ENCODE measurements at places on chromosomes 6 and 20.
A peak's percentile ranks its signal among the peaks of the same experiment; 100 is the strongest.

- DNase-seq = no peak
Measured at GRCh38 chr6:77034161-77034560, 429.1 kb downstream of the HTR1B start.

DNA sequence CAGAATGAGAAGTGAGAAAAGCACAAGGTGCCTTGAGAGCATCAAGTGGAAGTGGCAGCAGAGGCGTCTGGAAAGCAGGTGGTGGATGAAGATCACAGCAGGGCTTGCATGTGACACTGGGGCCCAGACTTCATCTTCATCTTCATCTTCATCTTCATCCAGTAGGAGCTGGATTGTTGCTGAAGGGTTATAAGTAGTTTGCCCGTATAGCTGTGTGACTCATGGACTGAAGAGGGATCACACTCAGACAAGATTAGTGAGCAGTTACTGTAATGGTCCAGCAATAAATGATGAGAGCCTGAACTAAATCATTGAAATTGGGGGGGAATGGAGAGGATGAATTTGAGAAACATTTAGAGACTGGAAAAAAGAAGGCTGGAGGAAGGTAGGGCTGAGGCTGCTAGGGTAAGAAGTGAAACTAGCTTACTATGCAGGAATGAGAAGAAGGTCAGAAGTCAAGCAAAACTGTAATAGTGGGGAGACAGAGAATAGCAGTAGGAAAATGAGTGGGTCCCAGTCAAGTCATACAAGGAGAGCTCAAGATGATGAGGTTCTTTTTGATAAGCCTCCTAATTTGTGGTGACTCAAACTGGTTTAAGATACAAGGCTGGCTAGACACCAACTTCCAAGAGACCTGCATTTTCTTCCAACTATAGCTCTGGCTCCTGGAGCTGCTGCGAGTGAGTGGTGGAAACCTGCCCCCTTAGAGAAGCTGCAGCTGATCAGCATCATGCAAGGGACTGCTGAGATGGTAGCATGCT lies 92.3 kb upstream of the BEND6 start:
- no peak for DNase-seq

DNA sequence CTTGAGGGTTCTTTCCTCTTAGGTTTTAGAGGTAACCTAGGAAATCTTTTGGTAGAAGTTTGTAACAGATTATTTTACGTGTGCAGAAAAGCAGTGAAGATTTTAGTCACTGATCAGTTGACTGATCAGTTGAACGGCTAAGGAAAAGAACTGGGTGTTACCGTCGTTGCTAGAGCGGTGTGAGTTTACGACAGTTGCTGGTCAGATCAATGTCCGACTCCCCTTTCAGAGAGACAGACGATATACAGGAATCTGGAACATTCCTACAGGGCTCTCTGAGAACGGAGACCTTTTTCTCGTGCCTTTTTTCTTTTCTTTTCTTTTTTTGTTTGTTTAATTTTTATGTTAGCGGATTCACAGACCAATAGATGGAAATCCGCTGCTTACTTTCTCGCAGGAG lies 132.1 kb upstream of the ZNF184 start:
- no peak for DNase-seq

- DNase-seq = no peak
Measured at GRCh38 chr6:36489426-36489825, 46.6 kb downstream of the KCTD20 start.

DNA sequence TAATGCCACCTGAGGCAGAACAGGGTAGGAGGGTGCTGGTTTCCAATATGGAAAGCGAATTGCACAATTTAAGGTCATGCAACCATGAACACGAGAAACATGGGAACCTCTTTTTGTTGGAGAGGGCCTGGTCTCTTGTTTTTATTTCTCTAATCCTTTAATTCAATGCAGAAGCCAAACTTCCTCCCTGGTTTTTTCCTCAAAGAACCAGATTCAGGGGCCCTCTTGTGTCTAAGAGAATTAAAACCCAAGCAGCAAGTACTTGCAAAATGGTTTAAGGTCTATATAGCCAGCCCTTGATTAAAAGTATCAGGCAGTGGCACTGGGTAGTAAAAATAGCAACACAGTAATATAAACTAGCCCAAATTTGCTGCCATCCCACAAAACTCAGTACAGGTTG lies 19.5 kb downstream of the GSTA4 start:
- no peak for DNase-seq

- no peak for DNase-seq
Measured at GRCh38 chr20:19456595-19457395, 244.4 kb downstream of the SLC24A3 start.

GRCh38 chr20:63573647-63574131 lies 350 bp downstream of the HELZ2 start:
- no peak for DNase-seq

GRCh38 chr6:157758516-157759023 lies 64.5 kb upstream of the SNX9 start:
- DNase-seq = no peak

GRCh38 chr6:21348504-21349195 lies 244.9 kb upstream of the SOX4 start:
- DNase-seq = no peak

- peak; percentile 33 for DNase-seq
Measured at GRCh38 chr20:6746901-6747609, 20.4 kb upstream of the BMP2 start.

- no peak for DNase-seq
Measured at GRCh38 chr6:133697666-133698065, 191.2 kb upstream of the TCF21 start.

DNA sequence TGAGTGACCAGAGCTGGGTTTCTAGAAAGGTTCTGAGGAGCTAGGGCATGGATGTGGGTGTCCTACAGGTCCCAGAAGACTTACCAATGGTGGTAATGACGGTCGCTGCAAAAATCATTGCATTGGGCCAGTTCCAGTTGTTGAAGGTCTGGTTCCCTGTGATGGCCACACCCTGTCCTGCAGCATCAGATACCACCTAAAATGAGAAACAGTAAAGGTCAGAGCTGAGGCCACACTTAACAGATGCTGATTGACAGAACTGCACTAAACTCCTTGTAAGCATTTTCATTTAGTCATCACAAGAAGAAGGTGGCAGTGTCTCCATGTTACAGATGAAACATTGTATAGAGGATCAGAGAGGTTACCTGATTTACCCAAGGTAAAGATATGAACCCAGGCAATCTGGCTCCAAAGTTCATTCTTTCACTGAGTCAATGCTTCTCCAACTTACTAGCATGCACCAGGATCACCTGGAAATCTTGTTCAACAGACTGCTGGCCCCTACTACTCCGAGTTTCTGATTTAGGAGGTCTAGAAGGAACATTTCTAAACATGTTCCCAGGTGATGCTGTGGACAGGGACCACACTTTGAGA lies 33.4 kb downstream of the KCNK5 start:
- no peak for DNase-seq

DNA sequence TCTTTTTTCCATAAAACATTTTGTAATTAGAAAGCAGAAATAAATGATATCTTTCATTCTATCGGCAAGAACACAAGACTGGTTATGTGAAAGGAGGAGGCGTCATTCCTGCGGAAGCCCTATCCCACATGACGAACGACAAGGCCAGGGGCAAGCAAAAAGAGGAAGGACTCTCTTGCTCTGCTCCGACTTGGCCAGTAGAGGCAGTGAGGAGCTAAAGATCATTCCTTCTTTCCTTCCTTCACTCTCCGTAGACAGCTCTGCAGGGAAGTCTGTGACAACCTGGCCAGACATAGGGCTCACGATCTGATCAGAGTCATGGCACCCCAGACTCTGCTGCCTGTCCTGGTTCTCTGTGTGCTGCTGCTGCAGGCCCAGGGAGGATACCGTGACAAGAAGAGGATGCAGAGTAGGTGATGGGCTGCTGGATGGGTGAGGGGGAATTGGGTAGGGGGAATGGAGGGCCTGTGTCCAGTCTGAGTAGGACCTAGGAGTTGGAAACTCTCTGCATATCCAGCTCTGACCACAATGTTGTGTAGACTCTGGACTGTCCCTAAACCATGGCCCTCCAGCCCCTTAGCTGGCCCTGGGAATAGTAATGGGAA lies at the start of gene WFDC10A:
TSS of gene WFDC10A (plus strand) at position 244 of the 605 bp plus-strand sequence. CDS start at position 319, 75 bp downstream.
- peak; percentile 4 for DNase-seq

- DNase-seq = no peak
Measured at GRCh38 chr6:158377860-158378259, 65.6 kb downstream of the TULP4 start.

DNA sequence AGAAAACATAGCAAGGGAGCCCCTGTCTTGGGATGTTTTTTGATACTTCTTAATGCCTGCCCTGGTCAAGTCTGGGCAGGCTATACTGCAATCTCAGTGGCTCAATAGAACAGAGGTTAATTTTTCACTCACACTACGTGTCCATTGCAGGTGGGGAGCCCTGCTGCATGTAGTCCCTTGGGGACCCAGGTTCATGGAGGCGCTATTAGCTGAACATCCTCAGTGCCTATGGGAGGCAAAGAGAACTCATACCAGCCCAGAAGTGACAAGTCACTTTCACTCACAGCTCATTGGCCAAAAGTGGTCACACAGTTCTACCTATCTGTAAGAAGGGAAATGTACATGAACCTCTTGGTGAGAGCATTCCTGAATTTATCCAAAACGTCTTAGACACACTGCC lies 23.2 kb downstream of the CGA start:
- DNase-seq = no peak

- no peak for DNase-seq
Measured at GRCh38 chr6:129617986-129618385, 92.0 kb downstream of the ARHGAP18 start.

GRCh38 chr6:149334201-149334600 lies 16.7 kb downstream of the TAB2 start:
- no peak for DNase-seq

DNA sequence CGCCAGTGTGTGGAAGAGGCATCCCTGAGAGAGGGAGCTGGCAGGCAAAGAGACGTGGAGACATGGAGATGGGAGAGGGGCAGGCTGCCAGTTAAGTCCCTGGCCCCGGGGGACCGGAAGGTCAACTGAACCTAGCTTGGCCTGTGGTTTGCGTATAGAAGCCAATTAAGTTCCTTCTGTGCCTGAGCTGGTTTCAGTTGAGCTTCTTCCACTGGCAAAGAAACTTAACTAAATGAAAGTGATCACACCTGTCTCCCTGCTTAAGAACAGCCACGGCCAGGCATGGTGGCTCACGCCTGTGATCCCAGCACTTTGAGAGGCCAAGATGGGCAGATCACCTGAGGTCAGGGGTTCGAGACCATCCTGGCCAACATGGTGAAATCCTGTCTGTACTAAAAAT lies 26.7 kb upstream of the NNAT start:
- DNase-seq = no peak

DNA sequence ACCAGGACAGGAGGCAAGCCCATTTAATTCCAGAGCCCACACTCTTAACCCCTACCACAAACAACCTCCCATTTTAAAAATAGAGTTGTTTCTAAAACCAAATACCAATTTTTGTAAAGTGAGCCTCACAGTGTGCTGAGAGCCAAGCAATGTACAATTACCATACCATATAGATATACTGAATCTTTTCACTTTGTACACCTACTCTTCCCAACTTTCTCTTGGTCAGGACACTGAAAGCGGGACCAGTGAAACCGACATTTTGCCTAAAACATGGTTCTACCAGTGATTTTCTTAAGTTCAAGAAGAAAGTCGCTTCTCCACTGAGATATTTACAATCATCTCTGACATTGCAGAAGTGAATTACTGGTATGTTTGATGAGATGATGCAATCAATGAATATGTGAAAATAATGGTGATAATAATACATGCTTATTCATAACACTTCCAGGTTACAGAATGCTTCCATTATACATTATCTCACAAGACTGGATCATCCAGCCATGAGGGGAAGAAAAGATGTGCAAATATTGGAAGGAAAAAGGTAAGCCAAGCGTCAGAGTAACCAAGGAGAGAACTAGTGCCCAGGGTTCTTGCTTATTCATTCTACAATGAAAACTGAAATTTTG lies 74.1 kb downstream of the HIVEP2 start:
- no peak for DNase-seq

GRCh38 chr6:45808042-45808645 lies 207.5 kb downstream of the CLIC5 start:
- DNase-seq = no peak

DNA sequence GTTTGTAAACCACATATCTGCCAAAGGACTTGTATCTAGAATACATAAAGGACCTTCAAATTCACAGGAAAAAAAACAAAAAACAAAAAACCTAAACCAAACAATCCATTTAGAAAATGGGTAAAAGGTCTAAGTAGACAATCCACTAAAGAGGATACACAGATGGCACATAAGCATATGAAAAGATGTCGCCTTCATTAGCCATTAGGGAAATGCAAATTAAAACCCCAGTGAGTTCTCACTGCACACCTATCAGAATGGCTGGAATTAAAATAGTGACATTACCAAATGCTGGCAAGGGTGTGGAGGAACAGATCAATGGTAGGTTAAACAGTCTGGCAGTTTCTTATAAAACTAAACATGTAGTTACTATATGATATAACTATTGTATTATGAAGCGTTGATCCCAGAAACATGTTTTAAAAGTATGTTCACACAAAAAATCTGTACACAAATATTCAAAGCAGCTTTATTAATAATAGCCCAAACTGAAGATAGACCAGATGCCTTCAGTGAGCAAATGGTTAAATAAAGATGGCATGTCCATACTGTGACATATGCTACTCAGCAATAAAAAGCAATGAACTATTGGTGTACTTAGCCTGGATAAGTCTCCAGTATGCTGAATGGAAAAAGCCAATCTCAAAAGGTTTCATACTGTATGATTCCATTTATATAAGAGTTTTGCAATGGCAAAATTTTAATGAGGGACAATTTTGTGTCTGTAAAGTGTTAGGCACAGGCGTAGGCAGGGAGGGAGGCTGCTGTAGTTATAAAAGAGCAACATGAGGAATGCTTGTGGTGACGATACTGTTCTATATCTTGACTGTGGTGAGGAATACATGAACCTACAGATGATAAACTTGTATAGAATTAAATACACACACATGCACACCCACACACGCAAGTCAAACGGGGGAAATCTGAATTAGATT lies 43.9 kb downstream of the PLCB1 start:
- DNase-seq = no peak

GRCh38 chr6:3286641-3287171 lies 28.0 kb downstream of the PSMG4 start:
- no peak for DNase-seq

GRCh38 chr6:158467923-158468322 lies 92.0 kb upstream of the TMEM181 start:
- no peak for DNase-seq

GRCh38 chr6:81696524-81696923 lies 56.0 kb downstream of the TENT5A start:
- no peak for DNase-seq

- no peak for DNase-seq
Measured at GRCh38 chr6:148147463-148147830, 195.2 kb upstream of the SASH1 start.

- no peak for DNase-seq
Measured at GRCh38 chr6:107633680-107634323, 143.9 kb downstream of the SOBP start.

DNA sequence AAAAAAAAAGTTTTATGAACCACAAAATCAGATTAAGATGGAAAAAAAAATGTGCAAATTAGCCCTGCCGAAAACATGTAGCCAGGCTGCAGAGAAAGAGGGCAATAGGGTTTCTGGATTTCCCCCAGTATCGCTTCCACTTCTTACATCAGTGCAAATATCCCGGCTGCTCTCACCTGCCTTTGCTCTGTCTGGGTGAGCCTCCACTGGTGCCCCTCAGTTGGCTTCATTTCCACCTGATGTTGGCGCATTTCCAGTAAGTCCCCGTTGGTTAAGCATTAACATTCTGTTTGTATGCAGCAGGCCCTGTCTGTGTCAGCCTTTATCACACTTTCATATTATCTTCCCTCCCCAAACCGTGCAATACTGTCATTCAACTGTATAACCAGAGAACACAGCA lies 215.1 kb downstream of the CBLN4 start:
- no peak for DNase-seq

- no peak for DNase-seq
Measured at GRCh38 chr6:101296169-101296960, 97.1 kb upstream of the GRIK2 start.
